ENCODE measurements at places on chromosomes 12 and 14.

DNA sequence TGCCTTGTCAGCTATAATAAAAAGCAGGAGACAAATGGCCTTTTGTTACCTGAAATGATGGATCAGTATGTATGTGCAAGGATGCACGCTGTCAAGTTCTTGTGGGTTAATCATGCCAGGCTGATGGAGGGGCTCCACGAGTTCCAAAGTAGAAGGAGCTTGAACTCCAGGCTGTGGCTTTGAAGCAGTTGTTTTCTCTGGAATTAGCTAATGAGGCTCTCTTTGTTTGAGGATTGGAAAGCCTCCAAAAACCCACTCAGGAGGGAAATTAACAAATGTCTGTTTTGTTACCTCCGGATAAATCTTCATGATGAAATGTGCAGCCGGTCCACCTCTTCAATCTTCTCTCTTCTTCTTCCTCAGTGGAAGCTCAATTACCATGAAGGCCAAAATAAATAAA lies 605.5 kb downstream of the DIO2 start:
- no peak for DNase-seq

GRCh38 chr12:75951399-75952278 lies 79.9 kb downstream of the PHLDA1 start:
- no peak for DNase-seq

- DNase-seq = no peak
Observed at GRCh38 chr14:103391048-103391447, 5.8 kb downstream of the MARK3 start.

GRCh38 chr12:114656906-114657596 lies 26.9 kb downstream of the TBX3 start:
- no peak for DNase-seq

DNA sequence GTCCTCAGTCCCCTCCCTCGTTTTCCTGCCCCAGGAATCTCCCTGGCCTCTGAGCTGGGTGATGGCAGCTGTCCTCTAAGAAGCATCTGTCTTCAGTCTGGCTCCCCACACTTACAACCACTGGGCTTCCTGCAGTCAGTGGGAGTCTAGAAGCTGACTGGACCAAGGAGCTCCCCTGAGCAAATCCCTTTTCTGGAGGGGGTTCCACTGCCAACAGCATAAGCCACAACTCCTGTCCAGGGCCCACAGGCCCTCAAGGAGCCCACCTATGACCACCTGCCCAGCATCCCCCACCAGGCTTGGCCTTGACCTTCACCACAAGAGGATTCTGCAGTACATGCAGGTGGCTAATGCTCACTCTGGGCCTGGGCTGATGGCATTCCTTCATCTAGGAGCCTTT lies 4.1 kb downstream of the RDH16 start:
- DNase-seq = no peak

- DNase-seq = no peak
Observed at GRCh38 chr12:7354529-7354928, 50.7 kb downstream of the ACSM4 start.

DNA sequence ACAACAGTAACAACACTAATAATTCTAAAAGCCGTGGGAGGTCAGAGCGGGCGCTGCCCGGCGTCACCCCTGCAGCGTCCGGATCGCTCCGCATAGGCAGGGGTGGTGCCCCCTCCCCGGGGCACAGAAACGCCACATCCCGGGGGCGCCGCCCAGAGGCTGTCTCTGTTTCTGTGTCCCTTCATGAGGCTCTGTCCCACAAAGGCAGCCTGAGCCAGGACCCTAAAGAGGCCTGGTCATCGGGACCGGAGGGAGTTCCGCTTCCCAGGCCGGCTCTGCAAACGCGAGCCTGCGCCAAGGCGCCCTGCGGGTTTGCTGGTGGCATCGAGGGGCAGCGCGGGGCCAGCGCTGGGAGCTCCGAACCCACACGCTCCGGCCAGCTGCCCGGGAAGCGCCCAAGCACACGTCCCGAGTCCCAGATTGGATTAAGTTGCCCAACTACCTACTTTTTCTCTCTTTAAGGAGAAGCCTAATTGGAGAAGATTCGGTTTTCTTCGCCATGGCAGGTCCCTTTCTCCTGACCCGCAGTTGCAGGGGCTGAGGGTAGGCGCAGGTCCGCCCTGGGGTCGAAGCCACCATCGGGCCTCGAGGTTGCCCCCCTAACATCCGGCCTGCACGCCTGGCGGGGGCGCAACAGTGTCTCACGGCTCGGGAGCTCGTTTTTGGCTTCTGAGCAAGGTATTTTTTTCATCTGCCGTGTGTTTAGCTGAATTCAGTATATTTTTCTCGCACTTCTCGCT lies 421.7 kb downstream of the VRK1 start:
- DNase-seq = no peak

DNA sequence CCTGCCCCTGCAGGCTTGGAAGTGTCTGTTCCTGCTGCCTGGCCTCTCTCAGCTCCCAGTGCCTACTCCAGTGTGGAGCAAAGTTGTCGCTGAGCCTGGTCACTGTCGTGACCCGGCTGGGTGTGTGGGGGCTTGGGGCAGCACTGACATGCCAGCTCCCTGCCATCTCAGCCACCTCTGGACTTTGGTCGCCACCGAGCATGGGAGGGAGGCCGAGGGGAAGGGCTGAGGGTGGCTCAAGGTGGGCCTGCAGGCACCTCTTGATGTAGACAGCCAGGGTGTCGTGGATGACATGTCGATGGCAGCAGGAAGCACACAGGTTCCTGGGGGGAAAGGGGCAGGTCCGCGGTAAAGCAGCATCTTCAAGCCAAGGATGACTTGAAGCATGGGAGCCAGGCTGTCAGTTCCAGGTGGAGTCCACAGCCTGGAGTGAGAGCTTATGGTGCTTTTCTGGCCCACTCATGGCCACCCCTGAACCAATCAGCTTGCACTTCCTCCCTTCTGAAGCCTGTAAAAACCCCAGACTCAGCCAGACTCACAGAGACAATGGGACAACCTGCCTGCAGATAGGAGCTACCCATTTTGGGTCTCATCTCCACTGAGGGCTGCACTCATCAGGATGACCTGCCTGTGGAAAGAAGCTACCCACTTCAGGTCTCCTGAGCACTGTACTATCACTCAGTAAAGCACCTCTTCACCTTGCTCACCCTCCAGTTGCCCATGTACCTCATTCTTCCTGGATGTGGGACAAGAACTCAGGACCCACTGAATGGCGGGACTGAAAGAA lies 210.1 kb downstream of the MON2 start:
- no peak for DNase-seq

DNA sequence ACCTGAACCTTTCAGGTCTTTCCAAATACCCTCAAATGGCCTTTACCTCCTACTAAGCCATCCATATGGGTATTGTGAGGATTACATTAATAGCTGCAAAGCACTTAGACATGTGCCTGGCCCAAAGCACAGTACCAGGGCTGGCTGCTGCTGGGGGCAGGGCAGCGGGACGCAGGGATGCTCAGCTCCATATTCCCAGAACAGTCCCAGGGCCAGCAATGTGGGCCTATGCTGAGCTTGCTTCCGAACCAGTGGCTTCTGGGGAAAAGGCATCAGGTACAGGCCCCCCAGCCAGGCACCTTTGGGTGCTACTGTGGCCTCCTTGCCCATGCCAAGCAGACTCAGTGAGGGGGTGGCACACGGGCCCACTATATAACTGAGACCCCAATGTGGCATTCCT lies 10.4 kb downstream of the ACTN1 start:
- DNase-seq = no peak

GRCh38 chr12:47017901-47018475 lies 61.4 kb upstream of the PCED1B start:
- DNase-seq = no peak

- no peak for DNase-seq
Observed at GRCh38 chr12:62613081-62613480, 146.5 kb downstream of the MON2 start.

GRCh38 chr14:104693482-104694431 lies 4.3 kb downstream of the INF2 start:
- no peak for DNase-seq

DNA sequence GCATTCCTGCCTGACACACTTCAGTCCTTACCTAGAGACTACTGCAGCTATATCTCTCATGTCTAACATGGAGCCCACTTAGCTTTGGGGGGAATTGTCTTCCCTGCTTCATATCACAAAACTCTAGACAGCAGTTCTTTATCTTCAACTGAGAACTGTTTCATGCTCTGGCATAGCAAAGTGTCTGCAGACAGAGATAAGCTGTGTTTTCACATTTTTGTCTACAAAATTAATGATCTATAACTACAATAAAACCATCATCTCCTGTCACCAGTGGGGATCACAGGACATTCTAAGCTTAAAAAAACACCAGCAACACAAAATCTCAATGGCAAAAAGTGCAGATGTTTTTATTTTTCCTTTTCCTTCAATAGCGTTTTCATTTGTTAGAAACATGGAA lies 137.1 kb upstream of the VRK1 start:
- DNase-seq = no peak

GRCh38 chr14:104138718-104139459 lies 502 bp downstream of the KIF26A start:
- DNase-seq = no peak

GRCh38 chr14:38556252-38556651 lies 300.4 kb upstream of the CLEC14A start:
- no peak for DNase-seq

DNA sequence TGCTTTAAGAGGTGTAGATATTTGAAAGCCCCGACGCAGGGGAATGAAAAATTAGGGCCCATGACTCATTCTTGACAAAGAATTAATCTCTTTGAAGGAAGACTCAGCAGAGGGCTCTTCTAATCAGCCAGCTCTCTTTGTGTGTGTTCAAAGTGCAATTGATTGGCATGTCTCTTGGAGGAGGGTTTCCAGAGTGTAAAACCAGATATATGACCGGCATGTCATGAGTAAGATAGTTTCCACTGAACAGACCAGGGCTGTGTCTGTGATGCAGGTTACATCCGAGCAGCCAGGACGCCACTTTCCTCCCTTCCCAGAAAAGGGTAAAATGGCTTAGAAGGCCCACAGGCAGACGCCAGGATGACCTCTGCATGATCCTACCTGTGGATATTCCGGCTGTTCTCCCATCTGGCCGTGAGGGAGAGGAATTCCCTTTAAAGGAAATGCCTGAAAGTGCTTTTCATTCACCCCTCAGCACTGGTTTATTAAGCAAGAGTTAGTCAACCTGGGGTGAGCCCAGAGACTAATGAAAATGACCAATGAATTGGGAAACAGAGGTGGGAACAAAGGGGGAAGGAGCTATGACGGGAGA lies 7.2 kb upstream of the KRT75 start:
- DNase-seq = no peak

- DNase-seq = no peak
Observed at GRCh38 chr14:92658160-92658559, 90.3 kb downstream of the LGMN start.

- DNase-seq = no peak
Observed at GRCh38 chr12:81644503-81644902, 114.6 kb downstream of the PPFIA2 start.

GRCh38 chr12:22994316-22994675 lies 369.3 kb downstream of the ETNK1 start:
- no peak for DNase-seq

DNA sequence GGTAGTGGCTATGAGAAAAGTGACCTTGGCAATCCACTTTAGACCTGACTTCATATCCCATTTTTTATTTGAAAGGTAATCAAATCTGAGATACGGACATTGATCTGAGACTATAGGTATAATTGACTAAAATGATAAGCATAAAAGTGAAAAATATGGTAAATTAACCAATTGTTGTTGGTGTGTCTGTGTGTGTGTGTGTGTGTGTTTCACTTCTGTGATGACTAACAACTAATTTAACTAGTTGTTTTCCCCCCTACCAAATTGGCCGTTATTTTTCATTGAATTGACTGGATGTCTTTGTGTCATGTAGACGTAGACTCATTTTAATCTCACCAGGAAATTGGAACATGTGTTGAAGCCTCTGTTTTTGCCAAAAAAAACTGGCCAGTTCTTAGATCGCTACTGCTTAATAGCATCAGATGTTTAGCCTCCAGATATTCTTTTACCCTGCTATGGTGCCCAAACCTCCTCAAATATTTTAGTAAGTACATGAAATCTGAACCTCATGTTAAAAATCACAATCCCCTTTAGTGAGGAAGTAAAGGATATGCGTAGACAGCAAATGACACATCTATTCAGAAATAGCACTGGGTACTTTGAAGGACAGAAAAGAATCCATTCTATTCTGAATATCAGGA lies 395.0 kb downstream of the EGLN3 start:
- no peak for DNase-seq

DNA sequence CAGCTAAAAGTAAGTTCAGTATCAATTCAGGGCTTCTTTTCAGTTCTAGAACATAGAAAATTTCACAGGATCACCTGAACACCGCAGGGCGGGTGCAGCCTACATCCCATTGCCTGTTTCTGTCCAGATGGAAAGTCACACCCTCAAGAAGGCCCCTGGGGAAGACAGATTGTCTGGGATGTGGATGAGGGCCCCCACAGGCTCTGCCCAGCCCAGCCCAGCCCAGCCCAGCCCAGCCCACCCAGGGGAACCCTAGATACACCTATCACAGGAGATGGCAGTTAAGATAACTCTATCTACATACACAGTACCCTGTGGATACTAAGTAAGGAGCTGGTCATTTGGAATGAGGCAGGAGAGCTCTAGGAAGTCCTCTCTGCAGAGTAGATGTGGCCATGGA lies 68.4 kb downstream of the DPF3 start:
- no peak for DNase-seq

DNA sequence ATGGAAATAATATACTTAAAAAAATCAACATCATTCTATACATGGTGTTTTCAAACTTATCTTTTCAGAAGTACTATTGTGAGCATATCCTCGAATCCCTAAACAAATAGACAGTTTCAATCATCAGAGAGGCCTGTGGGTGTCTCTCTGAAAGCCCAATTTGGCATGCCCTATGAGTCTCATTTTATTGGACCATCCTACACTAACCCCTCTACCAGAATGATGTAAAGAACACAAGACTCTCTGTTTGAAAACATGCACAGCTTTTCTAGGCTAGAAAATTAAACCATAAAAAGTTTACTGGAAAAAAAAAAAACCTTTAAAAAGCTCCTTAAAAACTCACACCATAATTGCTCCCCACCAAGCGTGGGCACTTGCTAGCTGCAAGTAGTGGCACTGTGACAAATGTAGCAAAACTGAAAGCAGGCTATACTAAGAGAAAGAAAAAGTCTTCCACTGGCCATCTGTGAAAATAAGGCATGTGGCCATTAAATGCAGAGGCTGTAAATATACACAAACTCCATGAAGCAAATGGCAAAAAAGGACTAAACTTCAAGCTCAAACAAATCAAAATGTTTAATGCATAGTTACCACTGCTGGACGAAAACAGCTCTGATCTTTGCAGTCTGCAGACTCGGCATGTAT lies 394.2 kb downstream of the SOX5 start:
- DNase-seq = no peak

DNA sequence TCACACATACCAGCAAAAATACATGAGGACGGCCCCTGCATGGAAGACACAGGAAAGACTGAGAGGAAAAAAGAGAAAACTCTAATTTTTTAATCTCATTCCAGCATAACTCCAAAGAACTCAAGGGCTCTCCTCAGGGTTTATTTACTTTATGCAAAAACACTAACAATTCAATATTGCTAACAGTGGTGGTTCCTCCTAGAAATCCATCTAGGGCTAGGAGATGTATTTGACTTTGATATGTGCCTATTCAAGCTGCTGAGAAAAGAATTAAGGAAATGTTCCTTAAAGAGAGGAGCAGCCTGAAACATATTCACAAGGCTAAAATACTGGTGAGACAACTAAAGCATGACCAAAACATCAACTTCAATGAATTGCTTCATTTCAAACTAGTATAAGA lies 57.0 kb downstream of the SLC25A21 start:
- DNase-seq = no peak

GRCh38 chr12:24600551-24600950 lies 348.4 kb downstream of the BCAT1 start:
- no peak for DNase-seq

Data from activated CD8-positive, alpha-beta memory T cell treated with anti-CD3 and anti-CD28 coated beads for 48 hours (primary cell).